ENCODE measurements at places on chromosomes 16 and 17.
A peak's percentile ranks its signal among the peaks of the same experiment; 100 is the strongest.

- no peak for DNase-seq
Observed at GRCh38 chr16:15564604-15565339, 78.2 kb downstream of the MARF1 start.

GRCh38 chr16:998211-998610 is 16.6 kb downstream of the SOX8 start:
- DNase-seq = no peak

DNA sequence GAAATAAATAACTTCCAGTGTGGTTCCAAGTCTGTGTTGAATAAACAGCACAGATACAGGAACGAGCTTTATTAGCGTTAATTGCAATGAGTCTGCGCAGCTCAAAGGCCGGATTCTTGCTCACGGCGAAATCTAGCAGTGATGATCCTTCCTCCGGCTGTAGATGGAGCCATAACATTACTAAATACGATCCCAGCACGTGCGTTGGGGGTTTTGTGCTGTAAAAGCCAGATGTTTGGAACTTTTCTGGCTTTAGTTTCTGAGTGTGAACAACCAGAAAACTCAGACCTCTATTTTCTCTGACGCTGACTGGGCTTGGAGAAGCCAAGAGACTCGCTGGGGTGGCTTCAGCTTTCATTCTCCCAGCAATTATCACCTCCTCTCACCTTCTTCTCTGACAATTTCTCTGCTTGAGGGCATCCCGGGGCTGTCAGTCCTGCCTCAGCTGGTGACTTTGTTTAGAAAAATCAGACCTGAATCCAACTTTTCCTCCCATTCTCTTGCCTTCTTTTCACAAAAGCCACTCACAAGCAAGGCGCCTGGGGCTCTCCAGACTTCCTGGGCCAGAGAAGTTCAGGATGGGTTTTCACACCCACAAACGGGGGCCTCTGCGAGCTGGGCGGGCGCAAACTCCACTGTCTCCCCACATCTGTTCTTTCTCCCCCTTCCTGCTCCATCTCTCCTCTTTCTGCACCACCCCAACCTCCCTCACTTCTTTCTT is 47.1 kb upstream of the AKTIP start:
- peak; percentile 81 for DNase-seq

DNA sequence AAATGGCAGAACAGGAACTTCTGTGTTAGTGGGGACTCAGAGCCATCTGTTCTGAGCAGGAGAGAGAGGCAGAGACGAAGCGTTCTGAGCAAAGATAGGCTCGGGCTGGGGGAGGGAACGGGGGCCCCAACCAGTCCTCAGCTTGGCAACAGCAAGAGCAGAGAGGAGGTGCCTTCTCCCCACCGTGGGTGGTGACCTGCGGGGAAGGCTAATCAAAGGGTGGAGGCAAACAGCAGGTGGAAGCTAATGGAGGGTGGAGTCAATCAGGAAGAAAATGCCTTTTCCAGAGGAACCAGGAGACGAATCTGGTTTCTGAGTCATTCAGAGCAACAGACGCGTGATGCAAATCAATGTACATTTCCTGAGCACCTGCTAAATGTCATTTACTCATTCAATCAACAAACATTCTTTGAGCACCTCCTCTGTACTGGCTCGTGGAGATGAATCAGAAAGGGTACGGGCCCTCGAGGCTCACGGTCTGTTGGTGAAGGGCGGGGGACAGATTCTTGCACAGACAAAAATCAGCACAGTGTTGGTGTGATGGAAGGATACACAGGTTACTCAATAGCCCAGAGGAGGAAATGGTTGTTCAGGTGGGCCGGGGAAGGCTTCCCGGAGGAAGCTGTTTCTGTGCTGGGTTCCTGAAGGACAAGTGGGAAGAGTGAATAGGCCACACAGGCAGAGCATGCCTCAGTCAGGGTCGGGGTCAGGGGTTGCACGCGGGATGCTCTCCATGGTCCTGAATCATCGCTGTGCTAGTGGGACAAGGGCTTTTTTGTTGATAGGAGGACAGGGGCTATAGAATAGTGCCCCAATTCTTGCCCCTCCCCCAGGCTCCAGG is 5.7 kb upstream of the SPNS2 start:
- no peak for DNase-seq

Data from NCI-H1092 (cell line).